ENCODE measurements at places on chromosomes 11 and 22.
A peak's percentile ranks its signal among the peaks of the same experiment; 100 is the strongest.

DNA sequence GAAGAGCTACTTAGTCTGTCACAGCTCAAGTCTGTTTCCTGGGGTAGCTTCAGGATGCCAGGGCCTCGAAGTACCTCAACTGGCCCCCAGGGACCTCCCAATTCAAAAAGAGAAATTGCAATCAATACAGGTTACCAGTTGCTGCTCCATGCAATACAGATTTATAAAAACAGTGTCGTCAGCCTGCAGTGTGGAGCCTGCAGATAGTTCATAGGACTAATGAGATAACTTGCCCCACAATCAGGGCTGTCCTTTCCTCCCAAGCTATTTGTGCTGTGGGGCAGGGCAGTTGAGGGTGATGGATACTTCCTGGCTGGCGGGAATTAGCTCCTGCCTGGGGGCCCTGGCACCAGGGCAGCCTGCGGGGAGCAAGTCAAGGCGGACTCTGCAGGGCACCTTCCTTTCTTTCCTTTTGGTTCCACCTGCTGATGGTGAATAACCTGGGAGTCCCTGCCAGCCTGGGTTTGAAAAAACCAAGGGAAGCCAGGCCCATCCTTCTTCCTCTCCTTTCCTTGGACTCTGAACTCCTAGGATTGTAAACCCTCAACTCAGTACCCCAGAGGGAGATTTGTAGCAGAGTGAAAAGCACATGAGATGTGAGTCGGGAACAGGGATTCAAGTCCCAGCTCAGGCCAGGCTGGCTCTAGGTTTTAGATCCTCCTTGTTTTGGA lies 216.6 kb downstream of the CEP164 start:
- DNase-seq = no peak

DNA sequence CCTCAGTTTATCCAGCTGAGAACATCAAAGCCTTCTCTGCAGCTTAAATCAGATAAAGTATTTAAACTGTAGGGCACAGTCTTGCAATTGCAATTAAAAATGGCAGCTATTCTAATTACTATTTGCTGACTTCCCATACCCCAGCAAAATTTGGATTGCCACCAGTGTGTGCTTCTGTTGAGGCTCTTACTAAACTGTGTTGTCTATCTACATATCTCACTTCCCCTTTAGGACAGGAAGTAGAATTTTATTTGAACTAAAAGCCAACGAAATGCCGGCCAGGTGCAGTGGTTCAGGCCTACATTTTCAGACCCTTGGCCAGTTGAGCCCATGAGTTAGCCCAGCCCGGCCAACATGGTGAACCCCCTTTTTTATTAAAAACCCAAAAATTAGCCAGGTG lies 7.1 kb downstream of the SAA4 start:
- no peak for DNase-seq

- DNase-seq = peak; percentile 44
Observed at GRCh38 chr22:31346255-31346732, at the start of gene PATZ1. PATZ1 (minus strand) TSS chr22:31346346; CDS start chr22:31345602, 744 bp downstream.

GRCh38 chr11:13053255-13053917 lies 44.3 kb downstream of the RASSF10 start:
- no peak for DNase-seq

- no peak for DNase-seq
Observed at GRCh38 chr11:73203322-73203721, 14.8 kb upstream of the P2RY2 start.

DNA sequence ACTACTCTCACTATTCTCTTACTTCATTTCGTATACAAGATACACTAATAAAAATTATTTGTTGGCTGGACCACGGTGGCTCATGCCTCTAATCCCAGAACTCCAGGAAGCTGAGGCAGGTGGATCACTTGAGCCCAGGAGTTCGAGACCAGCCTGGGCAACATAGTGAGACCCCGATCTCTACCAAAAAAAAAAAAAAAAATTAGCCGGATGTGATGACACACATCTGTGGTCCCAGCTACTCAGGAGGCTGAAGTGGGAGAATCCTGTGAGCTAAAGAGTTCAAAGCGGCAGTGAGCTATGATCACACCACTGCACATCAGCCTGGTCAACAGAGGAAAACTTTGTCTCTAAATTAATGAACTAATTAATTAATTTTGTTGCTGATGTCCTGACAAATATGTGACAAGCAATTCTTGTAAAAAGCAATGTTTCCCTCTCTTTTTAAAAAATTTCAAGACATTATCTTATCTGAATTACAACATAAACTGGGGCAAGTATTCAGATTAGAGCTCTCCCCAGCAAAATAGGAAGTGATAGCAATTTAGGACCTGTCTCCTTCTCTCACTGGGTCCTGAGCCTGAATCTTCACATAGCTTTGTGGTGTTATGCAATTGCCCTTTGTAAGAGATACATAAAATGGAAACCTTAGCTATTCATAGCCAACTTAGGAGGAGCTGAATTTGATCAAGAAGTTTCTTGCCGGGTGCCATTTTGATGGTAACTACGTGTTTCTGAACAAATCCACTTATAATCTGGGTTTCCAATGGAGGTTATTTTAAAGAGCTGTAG lies 17.6 kb upstream of the TMA7B start:
- no peak for DNase-seq

DNA sequence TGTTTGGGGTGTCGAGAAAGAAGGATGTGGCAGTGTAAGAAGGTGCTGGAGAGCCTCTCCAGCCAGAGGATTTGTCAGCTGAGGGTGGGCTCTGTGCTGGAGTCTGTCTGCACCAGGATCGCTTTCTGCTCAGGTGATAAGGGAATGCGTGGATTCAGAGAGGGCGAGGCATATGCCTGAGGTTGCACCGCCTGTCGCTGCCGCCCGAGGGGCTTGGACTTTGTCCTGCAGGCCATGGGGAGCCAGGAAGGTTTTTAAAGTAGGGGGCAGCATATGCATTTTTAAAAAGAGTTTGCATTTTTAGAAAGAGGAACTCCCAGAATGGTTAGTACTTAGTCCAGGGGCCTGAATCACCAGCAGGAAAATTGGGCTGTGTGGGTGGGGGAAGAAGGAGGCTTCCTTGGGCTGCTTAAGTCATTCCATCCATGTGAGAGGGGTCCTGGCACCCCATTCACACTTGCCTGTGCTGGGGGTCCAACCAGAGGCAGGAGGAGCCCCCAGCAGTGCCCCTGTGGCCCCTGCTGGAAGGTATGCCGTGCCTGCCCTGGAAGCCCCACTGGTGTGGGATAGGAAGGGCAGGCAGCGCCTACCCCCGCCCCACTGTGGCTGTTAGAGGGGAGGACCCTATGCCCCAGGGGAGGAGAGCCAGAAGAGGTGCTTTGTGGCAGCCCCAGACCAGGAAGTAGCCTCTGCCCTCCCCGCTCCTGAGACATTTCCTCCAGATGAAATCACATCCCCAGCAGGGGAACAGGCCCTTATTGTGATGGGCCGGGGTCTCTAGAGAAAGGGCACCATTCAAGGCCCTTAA lies 35.8 kb upstream of the MYRF start:
- no peak for DNase-seq

- DNase-seq = no peak
Observed at GRCh38 chr22:21754523-21754922, 18.9 kb upstream of the YPEL1 start.

- DNase-seq = no peak
Observed at GRCh38 chr22:36110306-36110881, 50.2 kb downstream of the APOL3 start.

DNA sequence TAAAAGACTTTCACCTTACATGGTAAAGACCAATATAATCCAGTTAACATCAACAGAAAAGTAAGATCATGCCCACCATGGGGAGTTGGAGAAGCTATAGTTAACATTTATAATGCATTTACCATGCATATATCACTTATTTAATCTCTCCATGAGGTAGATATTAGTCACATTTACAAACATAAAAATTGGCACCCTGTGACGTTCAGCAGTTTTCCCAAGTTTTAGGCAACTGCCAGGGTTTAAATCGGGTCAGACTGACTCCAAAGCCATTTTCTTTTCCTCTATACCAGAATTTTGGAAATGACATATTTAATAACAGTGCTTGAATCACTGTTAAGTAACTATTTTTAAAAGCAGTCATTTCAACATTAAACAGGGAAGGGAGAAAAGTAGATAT lies 266.3 kb downstream of the DDX10 start:
- DNase-seq = no peak

DNA sequence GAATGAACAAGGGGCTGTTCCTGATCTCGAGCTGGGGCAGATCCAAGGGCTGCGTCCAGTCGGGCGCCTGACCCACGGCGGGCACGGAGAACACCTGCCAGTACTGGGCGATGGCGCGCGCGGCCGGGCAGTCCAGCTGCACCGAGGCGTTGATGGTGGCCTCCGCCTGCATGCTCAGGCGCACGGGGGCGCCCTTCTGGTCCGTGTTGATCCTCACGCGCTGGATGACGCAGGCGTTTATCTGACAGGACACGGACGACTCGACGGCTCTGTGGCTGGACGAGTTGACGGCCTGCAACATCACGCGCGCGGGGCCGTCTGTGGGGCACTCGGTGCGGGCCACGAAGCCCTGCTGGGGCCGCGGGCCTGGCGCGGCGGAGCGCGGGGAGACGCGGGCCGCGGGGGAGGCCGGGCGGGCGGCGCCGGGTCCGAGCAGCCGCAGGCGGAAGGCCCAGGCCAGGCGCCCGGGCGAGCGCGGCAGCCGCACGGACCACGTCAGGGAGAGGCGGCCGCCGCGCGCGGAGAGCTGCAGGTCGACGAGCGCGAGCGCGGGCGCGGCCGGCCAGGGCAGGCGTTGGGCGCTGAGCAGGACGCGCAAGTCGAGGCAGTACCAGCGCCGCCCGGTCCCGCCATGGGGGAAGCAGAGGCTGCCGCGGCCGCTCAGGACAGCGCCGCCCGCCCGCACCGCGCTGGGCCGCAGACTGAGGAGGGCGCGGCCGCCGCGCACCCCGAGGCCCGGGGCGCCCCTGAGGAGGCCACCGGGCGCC lies 511 bp downstream of the PKDREJ start:
- DNase-seq = no peak

GRCh38 chr11:121421149-121421901 lies 30.8 kb upstream of the SORL1 start:
- DNase-seq = no peak

GRCh38 chr22:42431401-42432019 lies 693 bp downstream of the NFAM1 start:
- DNase-seq = no peak

GRCh38 chr11:13035711-13036110 lies 26.6 kb downstream of the RASSF10 start:
- DNase-seq = no peak

DNA sequence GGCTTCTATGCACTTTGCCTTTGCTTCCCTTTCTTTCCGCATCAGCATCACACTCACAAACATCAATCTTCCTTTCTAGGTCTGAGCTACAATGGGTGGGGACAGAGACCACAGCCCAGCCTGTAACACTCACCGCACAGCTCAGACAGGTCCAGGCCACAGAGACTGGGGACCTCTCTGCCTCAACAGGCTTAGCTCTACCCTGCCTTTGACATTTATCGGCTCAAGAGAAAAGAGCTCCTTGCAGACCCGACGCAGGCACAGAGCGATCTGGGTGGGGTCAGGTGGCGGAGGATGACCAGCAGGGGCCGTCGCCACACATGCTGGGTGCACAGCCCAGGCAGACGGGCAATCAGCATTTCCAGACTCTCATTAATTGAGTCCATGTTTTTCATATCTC lies 837.3 kb downstream of the TBC1D22A start:
- DNase-seq = no peak

DNA sequence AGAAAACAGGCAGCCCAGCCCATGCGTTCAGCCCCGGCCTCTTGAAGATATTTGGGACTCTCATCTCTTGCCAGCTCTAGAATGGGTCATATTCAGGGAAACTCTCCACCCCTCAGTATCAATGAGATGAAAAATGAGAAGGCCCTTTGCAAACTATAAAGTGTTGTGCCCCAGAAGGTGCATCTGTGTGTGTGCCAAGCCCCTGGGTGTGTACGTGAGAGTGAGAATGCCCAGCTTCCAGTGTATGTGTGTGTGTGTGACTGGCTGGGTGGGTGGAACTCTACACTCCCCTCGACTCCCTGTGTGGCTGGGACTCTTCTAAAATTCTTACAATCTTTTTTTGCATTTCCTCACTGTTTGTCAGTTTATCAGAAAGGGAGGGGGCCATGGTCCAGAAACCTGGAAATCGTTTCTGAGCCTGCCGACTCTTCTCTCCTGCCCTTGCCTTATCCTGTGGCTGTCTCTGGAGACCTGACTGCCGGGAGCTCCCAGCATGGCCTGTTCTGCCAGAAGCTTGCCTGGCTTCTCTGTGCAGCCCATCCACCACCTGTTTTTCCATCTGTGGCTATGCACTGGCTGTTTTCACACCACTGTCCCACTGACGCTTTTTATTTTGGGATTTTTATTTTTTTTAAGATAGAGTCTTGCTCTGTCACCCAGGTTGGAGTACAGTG lies 1.2 kb downstream of the P2RY6 start:
- DNase-seq = no peak

- no peak for DNase-seq
Observed at GRCh38 chr11:116478669-116479668, 293.8 kb downstream of the BUD13 start.

GRCh38 chr11:103035791-103036434 lies 56.0 kb downstream of the DCUN1D5 start:
- DNase-seq = no peak

DNA sequence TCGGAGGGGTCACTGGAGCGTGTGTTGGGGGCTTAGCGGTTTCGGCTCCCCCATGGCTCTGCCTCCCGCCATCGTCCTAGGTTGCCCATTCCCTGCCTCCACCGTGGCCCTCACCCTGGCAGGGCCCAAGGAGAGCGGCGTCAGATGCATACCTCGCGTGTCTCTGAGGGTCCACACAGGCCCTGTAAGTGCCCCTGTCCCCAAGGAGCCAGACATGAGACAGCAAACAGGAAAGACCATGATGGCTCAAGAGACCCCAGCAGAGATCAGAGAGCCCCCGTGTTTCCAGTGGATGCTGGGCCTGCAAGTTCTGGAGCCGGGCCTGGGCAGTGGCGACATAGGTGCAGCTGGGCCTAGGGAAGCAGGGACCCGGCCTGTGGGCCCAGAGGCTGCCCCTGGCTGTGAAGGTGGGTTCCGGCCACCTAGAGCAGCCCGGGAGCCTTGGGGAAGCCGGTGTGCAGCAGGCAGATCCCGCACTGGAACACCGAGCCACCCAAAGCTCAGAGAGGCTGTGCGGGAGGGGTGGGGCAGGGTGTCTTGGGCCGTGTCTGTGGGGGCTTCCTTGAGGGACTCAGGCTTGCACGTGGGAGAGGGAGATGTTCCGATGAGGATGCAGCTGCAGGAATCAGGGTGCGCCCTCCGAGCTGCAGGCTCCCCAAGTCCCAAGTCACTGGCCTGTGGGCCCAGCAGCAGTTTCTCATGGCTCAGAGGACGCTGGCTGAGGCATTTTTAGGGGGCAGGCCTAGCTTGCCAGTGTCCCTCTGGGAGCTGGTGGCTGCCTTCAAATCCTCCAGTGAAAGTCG lies 126.4 kb downstream of the KCNQ1OT1 start:
- DNase-seq = no peak

DNA sequence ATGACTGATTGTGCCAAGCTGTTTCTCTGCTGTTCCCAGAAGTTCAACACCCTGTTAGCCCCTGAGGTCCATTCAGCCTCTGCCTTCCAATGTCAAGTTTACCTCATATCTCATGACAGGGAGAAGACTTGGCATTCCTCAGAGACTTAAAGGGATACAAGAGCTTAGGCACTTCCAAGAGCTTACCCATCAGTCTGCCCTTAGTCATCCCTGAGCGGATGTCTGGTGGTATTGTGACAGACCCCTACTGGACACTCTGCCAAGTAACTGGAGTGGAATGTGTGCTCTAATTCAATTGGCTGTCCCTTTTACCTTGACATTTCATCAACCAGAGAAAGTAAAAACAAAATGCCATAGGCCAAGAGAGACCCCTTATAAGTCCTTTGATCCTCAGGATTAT lies 151.5 kb downstream of the AASDHPPT start:
- DNase-seq = no peak

Data from NCI-H524 treated with DMSO at 0.1 percent for 48 hours (cell line).